ENCODE measurements at places on chromosomes 12 and 14. TPM values are rescaled to one million over a fixed set of nuclear protein-coding genes. Genes with fewer than 3 reads are reported as not detected.

Gene FIGNL2
- not detected for total RNA-seq

DNA sequence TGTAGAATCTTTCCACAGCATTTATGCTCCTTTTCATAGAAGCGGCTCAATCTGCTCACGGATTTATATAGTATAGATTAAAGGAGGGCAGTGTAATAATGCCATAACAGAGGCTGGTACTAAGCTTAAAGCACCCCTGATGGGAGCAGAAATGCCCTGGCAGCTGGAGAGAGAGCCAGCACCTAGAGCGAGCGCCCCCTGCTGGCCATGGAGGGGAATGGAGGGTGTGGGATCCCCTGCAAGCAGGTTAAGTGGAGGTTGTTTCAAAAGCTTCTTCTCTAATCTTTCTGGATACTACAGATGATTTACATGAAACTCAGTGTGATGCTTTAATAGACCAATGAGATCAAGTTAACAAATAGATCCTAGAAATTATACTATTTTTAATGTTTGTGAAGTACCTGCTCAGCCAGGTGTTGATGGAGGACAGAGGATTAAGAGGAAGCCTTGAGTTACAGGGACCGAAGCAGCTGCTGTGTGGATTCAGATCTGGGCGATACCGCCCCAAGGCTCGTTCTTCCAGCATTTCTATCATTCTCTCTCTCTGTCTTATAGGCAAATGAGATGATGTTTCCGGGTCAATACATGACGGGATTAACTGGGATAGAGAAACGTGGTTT, 1519.3 kb upstream of the TMEM132C start:
- DNase-seq = peak; percentile 39

- DNase-seq = no peak
Measured at GRCh38 chr14:102249041-102249440, 55.9 kb downstream of the MOK start.

DNA sequence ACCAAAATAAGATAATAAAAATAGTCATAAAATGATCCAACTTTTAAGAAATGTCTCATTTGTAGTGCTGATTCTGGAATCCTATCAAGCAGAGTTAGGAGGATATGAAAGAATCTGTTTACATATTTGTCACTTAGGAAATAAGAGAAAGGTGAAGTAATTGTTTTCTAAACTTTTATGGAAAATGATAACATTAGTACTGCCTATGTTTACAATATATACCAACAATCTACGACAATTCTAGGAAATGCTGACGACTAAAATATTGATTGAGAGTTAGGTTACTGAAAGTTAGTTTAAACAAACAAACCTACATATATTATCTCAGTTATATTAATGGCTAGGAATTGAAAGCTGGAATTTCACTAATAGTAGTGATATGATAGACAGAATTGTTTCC, 18.0 kb downstream of the TSPAN19 start:
- no peak for DNase-seq

DNA sequence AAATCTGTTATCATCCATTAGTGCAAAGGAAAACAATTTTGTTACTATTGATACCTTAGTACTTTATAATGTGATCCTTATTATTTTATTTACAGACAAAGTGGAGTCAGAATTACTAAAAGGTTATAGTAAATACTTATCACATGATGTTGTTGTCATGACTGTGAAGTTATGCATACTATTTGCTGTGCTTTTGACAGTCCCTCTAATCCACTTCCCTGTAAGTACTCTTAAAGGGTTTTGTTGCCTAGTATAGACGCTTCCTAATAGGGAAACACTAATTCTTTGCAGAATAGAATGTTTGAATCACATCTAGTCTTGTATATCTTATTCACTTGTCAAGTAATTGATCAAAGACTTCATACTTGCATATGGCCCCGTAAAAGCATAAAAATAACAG, 69.4 kb downstream of the SLC38A6 start:
- no peak for DNase-seq

Gene SERPINA12
- not detected for total RNA-seq

- no peak for DNase-seq
Measured at GRCh38 chr12:98464190-98464589, 51.2 kb upstream of the TMPO start.

- no peak for DNase-seq
Measured at GRCh38 chr12:55845785-55846496, 3.2 kb upstream of the MMP19 start.

DNA sequence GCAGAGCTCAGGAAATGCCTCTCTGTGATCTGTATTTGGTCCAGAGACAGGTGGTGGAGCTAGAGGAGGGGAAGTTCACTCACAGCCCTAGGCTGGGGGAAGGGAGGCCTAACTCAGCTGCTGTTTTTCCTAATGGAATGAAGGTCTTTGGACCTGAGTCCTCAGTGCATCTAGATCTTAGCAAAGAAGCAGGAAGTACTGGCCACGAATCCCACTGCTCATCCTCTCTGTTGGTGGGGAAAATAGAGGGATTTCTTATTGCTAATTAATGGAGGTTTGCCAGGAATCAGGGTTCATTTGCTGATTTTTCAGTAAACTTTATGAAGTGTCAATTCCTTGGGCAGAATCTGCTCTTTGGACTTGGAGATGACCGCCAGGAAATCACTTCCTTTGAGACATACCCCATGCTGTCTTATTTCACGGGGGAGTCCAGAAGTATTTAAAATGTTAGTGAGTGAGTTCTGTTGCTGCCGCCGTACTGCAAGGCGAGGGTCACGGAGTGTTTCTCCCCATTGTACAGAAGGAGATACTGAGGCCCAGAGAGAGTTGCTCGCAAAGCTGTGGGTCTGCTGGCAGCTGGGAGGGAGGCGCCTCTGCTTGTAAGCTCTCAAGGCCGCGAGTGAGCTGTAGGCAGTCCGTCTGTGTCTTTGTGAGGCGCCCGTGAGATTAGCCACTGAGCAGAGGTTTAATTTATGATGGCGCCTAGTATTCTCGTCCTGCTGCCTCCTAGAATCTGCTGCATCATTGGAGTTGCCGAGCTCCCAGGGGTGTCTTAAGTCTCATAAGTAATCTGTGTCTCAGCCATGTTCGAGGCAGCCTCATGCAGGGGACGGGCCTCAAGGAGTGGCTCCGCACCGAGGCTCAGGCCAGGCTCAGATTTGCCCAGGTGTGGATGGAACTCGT, 88.2 kb downstream of the TSPAN9 start:
- no peak for DNase-seq

DNA sequence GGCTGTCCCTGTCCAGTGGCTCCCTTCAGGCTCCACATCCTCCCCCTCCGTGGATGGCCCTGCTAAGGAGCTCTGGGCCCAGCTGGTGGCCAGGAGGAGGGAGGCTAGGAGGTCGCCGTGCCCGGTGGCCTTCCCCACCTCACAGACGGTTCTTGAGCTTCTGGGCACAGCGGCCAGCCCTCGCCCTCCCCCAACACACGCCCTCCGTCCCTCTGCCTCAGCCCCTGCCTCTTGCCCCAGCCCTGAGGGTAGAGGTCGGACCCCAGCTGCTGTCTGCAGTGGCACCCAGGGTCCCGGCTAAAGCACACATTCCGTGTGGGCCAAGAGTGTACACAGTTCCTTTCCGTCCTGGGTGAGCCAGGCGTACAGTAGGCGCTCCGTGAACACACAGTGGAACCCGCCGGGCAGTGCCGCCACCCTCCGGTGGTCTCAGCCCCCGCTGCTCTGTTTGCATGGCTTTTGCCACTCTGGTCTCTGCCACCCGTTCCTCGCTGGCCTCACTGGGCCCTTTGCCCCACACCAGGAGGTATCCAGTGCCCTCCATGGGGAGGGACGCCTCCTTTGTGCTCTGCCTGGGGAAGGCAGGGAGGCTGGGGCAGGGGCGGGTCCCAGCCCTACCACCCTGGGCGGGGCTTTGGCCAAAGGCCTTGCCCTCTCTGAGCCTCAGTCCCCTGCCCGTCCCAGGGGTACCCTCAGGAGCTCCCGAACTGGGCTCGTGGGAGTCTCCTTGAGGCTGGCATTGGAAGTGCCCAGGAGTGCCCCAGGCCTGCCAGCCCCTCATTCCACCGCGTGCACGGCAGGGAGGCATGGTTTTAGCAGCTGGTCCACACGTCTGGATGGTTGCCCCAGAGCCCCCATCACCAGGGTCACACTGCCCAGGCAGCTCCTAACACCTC, 13.0 kb downstream of the TRMT61A start:
- DNase-seq = no peak

Gene SCFD1
- 43.4 TPM for total RNA-seq

Gene RNASE7
- total RNA-seq = not detected

- no peak for DNase-seq
Measured at GRCh38 chr14:72692696-72693095, 201.2 kb downstream of the DPF3 start.

Gene AKAP3
- 1.8 TPM for total RNA-seq

DNA sequence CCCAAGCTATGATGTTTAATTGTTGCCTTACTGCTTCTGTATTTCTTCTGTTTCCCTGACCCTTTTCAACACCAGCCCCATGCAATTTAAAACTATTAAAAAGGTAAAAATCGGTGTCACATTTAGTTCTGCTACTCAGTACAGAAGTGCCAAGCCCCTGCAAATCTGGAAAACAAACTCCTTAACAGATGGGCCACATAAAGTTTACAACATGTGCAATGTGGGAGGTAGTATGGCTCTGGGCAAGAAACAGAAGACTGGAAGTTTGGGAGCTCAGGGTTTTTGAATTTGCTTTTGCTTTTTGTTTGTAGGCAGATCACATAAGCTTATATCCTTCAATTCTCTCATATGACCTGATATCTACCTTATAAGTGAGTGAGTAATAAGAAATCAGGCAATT, 404.0 kb upstream of the ATP2B1 start:
- DNase-seq = no peak

DNA sequence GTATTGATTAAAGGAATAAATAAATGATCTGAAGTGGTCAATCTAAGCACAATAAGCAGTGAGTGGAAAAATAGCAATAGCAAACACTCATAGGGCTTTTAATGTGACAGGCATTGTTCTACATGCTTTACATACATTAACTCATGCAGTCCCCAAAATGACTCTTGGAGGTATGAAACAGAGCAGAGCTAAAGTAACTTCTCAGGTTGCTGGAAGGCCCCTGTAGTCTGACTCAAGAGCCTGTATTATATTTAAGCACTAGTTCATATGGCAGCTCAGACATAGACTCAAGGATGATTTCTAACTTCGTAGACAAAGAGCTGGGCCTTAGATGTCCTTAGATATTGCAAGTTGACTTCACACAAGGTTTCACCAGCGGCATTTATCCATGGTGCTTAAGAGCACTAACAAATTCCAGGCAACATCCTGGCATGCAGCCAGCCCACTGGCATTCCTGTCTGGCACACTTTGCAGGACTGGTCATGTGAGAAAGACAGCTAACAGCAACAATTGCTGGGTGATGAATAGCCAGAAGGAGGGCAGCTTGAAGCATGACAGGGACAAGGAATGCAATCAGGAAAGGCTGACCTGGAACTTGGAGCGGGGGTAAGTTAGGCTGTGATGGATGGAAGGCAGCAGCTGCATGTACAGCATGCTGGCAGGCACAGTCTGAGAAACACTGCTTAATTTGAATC, 22.9 kb upstream of the KTN1 start:
- peak; percentile 67 for DNase-seq

All from transverse colon (tissue), 4 donors.